Neural progenitor cell (in vitro differentiated cells): ENCODE measurements at places on chromosomes 7 and 10.

GRCh38 chr10:97095701-97096260, 90.0 kb downstream of the SLIT1 start:
- DNase-seq = no peak

DNA sequence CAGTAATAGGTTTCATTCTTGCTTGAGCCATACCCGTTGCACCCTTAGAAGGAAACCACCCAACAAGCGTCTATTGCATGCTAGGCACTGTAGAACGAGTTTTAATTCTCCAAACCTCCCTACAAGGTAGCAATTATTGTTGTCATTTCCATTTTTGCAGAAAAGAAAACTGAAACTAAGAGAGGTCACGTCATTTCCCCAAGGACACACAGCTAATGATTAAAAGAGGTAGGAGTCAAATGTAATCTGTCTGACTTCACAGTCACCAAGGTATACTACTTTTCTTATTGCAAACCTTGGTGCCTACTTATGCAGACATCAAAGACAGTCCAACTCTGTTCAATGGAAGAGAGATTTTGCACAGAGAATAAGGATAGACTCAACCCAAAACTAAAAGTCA, 49.1 kb upstream of the C1QL3 start:
- DNase-seq = no peak

- DNase-seq = no peak
Observed at GRCh38 chr10:25902002-25902401, 32.0 kb upstream of the MYO3A start.

- no peak for DNase-seq
Observed at GRCh38 chr10:110394296-110394695, 89.6 kb upstream of the SMNDC1 start.

GRCh38 chr7:151113344-151114150, 27.3 kb downstream of the AGAP3 start:
- peak; percentile 79 for DNase-seq

GRCh38 chr7:5248201-5248885, 34.4 kb upstream of the SLC29A4 start:
- no peak for DNase-seq

- DNase-seq = no peak
Observed at GRCh38 chr7:77326131-77326530, 90.0 kb downstream of the GSAP start.

- DNase-seq = no peak
Observed at GRCh38 chr7:47538846-47539311, 43.0 kb downstream of the TNS3 start.
